ENCODE measurements at places on chromosomes 1 and 21.

- H3K36me3 ChIP-seq: no peaks in the 10 kb centered on the region
- H3K4me1 ChIP-seq: no peaks in the 10 kb centered on the region
- H3K27me3 ChIP-seq: peaks cover 21% of the 10 kb centered on the region
- no peak overlapping the region for H3K27ac ChIP-seq
- no peak overlapping the region for H3K4me3 ChIP-seq
Measured at GRCh38 chr1:159132271-159132881, 39.0 kb upstream of the CADM3 start.

GRCh38 chr1:36081926-36082485 is 1.9 kb upstream of the TEKT2 start:
- DNase-seq: no peak
- H3K4me1 ChIP-seq: no peaks in the 10 kb centered on the region
- H3K27me3 ChIP-seq: no peaks in the 10 kb centered on the region
- H3K36me3 ChIP-seq: no peaks in the 10 kb centered on the region
- H3K27ac ChIP-seq: no peak overlapping the region

DNA sequence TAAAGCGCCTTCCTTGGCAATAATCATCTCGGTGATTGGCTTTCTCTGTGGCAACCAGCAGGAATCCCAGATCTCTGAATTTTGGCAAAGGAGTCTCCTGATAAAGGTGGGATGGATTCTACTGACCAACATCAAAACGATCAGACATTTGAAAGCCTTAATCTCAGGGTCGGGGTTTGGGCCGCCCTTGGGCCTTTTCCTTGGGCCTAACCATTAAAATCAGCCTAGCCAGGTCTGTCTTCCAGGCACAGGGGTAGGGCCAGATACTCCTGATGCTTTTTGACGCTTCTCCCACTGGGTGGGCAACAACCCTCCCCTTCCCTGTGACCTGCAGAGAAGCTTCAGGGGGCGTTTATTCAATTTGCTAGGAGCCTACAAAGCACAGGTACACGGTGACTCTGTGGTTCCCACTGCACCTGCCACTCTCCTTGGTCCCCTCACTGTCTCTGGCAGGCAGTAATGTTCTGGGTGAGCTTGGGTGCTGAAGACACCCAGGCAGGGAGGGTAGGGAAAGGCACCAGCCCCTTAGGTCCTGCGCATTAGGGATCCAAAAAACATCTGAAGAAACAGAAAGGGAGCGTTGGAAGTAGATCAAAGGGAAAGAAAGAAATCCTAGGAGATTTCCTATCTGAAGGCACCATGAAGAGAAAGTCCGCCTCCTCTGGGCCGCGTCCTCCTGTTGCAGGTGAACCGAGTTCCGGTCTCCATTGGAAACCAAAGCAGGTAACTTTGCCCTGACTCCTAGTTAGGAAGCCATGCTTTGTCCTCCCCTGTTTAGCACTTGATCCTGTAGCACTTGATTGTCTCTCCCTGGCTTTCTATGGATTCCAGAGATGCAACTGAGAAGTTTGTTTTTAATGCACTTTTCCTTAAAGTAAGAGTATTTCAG is 12.3 kb downstream of the RNU1-2 start:
- no peaks in the 10 kb centered on the region for H3K27me3 ChIP-seq
- H3K27ac ChIP-seq: no peak overlapping the region
- no peak overlapping the region for H3K4me3 ChIP-seq
- H3K36me3 ChIP-seq: no peaks in the 10 kb centered on the region
- DNase-seq: no peak

DNA sequence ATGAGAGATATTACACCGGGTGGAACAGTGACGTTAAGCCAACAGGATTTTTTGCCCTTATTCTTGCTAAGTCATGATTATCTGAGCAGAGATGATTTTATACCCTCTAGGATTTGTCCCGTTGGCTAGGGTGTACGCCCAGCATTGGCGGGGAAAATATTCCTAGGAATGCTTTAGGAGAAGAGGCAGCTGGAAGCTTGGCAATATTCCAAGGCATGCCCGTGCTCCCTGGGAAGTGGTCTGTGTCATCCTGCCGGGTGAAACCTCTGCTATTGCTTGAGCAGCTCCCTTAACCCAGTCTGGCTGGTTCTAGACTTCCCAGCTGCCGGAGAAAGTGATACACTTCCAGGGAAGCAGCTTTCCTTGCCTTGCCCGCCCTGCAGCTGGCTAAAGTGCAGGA is 16.2 kb downstream of the CHRNB2 start:
- H3K27me3 ChIP-seq: no peaks in the 10 kb centered on the region
- H3K27ac ChIP-seq: no peak overlapping the region
- no peak for DNase-seq
- H3K4me1 ChIP-seq: no peaks in the 10 kb centered on the region

GRCh38 chr21:46100020-46100419 is 2.1 kb downstream of the COL6A2 start:
- no peaks in the 10 kb centered on the region for H3K27me3 ChIP-seq
- no peak overlapping the region for H3K4me3 ChIP-seq
- no peak for DNase-seq
- no peak overlapping the region for H3K27ac ChIP-seq

DNA sequence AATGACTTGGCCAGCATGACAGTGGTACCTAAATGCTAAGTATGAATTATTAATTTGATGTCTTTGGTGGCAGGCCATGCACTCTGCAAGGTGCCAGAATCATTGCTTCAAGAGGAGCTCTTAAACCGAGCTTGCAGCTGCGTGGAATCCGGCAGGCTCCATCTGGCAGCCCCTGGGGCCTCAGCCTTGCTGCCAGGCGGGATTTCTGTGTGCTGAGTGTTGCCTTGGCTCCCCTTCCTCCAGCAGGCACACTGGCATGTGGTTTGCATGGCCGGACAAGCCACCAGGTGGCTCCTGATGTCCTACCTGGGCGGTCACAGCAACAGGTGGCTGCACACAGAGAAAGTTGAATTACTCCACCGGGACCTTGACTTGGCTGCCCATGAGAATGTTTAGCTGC is 155.4 kb downstream of the URB2 start:
- no peak overlapping the region for H3K4me3 ChIP-seq
- DNase-seq: peak; percentile 7
- H3K36me3 ChIP-seq: no peaks in the 10 kb centered on the region
- no peak overlapping the region for H3K27ac ChIP-seq
- no peaks in the 10 kb centered on the region for H3K4me1 ChIP-seq

DNA sequence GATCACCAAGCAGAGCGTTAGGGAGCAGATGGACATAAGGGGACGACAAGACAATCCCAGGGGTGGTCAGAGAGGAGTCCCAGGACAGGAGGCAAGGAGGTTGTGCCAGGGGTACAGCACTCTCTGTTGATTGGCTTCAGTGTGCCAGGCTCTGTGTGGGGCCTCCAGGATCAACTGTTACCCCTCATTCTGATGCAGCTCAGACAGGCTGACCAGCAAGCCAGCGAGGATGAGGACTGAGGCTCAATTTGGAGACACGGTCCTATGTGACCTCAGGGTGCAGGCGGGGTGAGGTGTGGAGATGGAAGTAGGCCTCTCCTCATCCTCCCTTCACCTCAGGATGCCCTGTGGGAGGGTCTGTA is 4.0 kb downstream of the HYI start:
- no peak overlapping the region for H3K27ac ChIP-seq
- H3K4me1 ChIP-seq: peaks cover 16% of the 10 kb centered on the region
- no peak for DNase-seq
- H3K36me3 ChIP-seq: no peaks in the 10 kb centered on the region
- no peaks in the 10 kb centered on the region for H3K27me3 ChIP-seq
- H3K4me3 ChIP-seq: no peak overlapping the region

GRCh38 chr1:62420214-62420613 is 16.6 kb upstream of the USP1 start:
- DNase-seq: no peak
- H3K27ac ChIP-seq: no peak overlapping the region
- peaks cover 11% of the 10 kb centered on the region for H3K4me1 ChIP-seq
- H3K4me3 ChIP-seq: no peak overlapping the region

GRCh38 chr1:167328816-167329483 is 108.3 kb downstream of the POU2F1 start:
- DNase-seq: no peak
- no peak overlapping the region for H3K27ac ChIP-seq
- H3K27me3 ChIP-seq: no peaks in the 10 kb centered on the region
- no peaks in the 10 kb centered on the region for H3K36me3 ChIP-seq

GRCh38 chr1:115063228-115063901 is 25.9 kb downstream of the TSPAN2 start:
- no peaks in the 10 kb centered on the region for H3K36me3 ChIP-seq
- H3K4me1 ChIP-seq: peaks cover 11% of the 10 kb centered on the region
- H3K4me3 ChIP-seq: no peak overlapping the region

DNA sequence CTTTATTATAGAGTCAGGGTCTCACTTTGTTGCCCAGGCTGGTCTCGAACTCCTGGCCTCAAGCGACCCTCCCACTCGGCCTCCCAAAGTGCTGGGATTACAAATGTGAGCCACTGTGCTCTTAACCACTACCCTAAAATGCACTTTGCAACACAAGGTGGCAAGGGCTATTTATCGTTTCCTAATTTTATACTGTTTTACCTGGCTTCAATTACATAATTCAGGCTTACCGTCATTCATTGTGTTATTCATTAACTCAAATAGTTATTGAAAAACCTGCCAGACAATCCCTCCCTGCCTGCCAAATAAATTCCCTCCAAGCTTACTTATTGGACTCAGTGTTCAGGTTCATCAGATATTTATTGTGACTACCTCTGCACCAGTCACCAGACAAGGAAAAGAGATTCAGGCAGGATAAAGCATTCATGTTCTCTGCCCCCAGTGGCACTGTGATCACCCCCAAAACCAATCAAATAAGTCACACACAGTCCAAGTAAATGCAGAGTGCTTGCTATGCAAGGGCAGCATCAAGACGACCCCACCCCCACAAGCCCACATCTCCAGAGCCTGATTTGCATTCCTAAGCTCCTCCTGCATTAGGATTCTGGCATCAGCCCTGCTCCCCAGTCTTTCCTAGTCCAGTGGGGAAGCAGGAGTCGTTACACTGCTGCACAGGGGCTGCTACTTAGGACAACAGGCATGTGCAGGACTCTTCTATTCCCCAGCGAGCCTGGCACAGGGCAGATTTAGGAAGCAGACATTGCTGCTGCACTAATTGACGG is 8.1 kb downstream of the PAQR7 start:
- H3K27ac ChIP-seq: no peak overlapping the region
- H3K4me3 ChIP-seq: no peak overlapping the region
- DNase-seq: no peak
- H3K27me3 ChIP-seq: no peaks in the 10 kb centered on the region
- H3K36me3 ChIP-seq: no peaks in the 10 kb centered on the region
- peaks cover 20% of the 10 kb centered on the region for H3K4me1 ChIP-seq

- no peak overlapping the region for H3K27ac ChIP-seq
- H3K36me3 ChIP-seq: no peaks in the 10 kb centered on the region
- no peaks in the 10 kb centered on the region for H3K27me3 ChIP-seq
- no peak for DNase-seq
- no peaks in the 10 kb centered on the region for H3K4me1 ChIP-seq
Measured at GRCh38 chr1:66088787-66089186, 296.1 kb downstream of the PDE4B start.

DNA sequence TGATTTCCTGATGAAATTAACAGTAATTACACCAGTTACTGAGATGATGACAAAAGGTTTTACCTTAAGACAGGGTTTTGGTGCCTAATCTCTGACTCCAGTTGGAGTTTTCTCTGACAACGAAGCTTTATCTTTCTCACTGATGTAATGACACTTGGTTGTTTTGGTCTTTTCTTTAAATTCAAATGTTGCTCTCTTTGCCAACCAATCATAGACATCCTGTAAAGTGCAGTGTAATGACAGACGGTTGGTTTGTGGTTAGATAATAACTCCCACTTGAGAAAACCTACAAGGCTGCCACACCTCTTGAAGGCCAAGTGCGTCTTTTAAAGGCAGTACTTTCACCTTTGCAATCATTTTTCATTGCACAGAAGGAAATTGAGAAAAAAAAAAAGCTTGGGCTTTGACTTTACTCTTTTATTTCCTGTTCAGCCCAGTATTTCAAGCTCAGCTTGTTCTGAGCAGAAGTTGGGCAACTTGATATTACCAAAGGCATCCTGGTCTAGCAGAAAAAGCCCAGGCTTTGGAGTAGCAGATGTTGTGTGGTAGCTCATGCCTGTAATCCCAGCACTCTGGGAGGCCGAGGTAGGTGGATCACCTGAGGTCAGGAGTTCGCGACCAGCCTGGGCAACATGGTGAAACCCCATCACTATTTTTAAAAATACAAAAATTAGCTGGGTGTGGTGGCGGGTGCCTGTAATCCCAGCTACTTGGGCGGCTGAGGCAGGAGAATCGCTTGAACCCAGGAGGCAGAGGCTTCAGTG is 14.9 kb downstream of the PDIK1L start:
- no peak overlapping the region for H3K27ac ChIP-seq
- H3K27me3 ChIP-seq: no peaks in the 10 kb centered on the region

- no peak for DNase-seq
- no peak overlapping the region for H3K27ac ChIP-seq
- H3K36me3 ChIP-seq: no peaks in the 10 kb centered on the region
Measured at GRCh38 chr1:200336901-200337391, 72.9 kb downstream of the ZNF281 start.

- no peak for DNase-seq
- no peaks in the 10 kb centered on the region for H3K27me3 ChIP-seq
- no peaks in the 10 kb centered on the region for H3K36me3 ChIP-seq
- H3K4me3 ChIP-seq: no peak overlapping the region
Measured at GRCh38 chr1:209368864-209369598, 214.5 kb upstream of the CAMK1G start.

- no peak for DNase-seq
- no peaks in the 10 kb centered on the region for H3K36me3 ChIP-seq
- no peaks in the 10 kb centered on the region for H3K27me3 ChIP-seq
- no peak overlapping the region for H3K27ac ChIP-seq
- peak overlapping the region; percentile 9 for H3K4me3 ChIP-seq
Measured at GRCh38 chr1:13699510-13699909, 478 bp upstream of the PRDM2 start.

DNA sequence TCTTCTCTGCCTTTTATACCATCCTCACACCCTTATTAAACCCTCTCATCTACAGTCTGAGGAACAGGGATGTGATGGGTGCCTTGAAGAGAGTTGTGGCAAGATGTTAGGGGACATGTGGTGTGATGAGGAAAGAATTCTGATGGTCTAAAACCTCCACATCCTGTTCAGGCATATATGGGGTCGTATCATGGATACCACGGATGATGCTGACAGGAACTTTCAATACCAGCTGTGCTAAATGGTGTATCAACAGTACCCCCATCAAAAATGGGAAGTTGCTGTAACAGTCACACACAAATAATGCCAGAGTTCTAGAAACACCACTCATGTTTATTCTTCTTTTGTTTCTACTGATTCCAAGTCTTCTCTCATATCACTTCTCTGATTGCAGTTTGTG is 12.9 kb downstream of the OR2T6 start:
- no peaks in the 10 kb centered on the region for H3K4me1 ChIP-seq
- H3K36me3 ChIP-seq: no peaks in the 10 kb centered on the region
- no peak overlapping the region for H3K4me3 ChIP-seq

DNA sequence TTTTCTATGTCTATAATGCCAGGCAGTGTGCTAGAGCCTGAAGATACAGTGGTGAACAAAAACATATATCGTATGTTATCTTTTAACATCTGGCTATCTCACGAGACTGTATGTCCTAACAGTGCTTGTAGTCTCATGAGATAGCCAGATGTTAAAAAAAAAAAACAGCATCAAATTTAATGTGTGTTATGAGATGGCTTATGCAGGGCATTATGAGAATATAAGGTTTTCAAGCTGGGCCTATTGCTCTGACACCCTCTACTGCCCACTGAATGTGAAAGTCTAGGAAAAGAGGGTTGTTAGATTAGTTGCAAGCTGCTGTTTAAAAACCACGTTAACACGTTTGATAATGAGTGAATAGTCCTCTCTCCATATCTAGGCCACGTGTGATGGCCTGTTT is 109.8 kb downstream of the CACHD1 start:
- H3K27me3 ChIP-seq: no peaks in the 10 kb centered on the region
- DNase-seq: no peak
- no peak overlapping the region for H3K4me3 ChIP-seq
- H3K4me1 ChIP-seq: no peaks in the 10 kb centered on the region
- no peaks in the 10 kb centered on the region for H3K36me3 ChIP-seq

- H3K27ac ChIP-seq: no peak overlapping the region
- no peaks in the 10 kb centered on the region for H3K4me1 ChIP-seq
- H3K27me3 ChIP-seq: peaks cover 10% of the 10 kb centered on the region
- no peak overlapping the region for H3K4me3 ChIP-seq
Measured at GRCh38 chr21:28823429-28823828, 169.2 kb downstream of the LTN1 start.

All from HCT116 (cell line).